Pancreas (tissue), 10 donors: ENCODE measurements at places on chromosomes 5 and 9.

DNA sequence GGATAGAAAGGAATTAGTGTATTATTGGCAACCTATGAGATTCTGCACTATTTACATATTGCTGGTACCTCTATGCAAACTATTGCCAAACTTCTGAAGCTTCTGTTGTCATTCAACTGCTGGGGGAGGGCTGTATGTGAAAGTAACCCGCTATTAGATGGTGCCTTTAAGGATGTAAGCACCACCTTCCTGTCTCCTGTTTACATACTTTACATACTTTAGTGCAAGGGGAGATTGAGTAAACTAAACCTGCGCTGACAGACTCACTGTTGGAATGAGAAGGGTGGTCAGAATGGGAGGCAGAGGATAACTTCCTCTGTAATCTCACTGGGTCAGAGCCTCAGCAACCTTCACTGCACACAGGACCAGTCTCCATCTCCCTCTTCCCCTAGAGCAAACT is 123.8 kb downstream of the NR3C1 start:
- DNase-seq = no peak
- no peak overlapping the region for H3K4me3 ChIP-seq
- H3K27ac ChIP-seq = no peak overlapping the region
- H3K36me3 ChIP-seq = peaks cover 19% of the 10 kb centered on the region
- no peaks in the 10 kb centered on the region for H3K27me3 ChIP-seq

GRCh38 chr9:84140535-84141101 is 160.0 kb downstream of the RMI1 start:
- H3K27me3 ChIP-seq = peaks cover 37% of the 10 kb centered on the region
- H3K27ac ChIP-seq = no peak overlapping the region
- H3K36me3 ChIP-seq = no peaks in the 10 kb centered on the region
- H3K4me3 ChIP-seq = no peak overlapping the region
- DNase-seq = no peak

- no peak overlapping the region for H3K27ac ChIP-seq
- no peak for DNase-seq
- H3K4me1 ChIP-seq = no peaks in the 10 kb centered on the region
- H3K4me3 ChIP-seq = no peak overlapping the region
Measured at GRCh38 chr9:36150574-36151315, 14.2 kb downstream of the GLIPR2 start.

DNA sequence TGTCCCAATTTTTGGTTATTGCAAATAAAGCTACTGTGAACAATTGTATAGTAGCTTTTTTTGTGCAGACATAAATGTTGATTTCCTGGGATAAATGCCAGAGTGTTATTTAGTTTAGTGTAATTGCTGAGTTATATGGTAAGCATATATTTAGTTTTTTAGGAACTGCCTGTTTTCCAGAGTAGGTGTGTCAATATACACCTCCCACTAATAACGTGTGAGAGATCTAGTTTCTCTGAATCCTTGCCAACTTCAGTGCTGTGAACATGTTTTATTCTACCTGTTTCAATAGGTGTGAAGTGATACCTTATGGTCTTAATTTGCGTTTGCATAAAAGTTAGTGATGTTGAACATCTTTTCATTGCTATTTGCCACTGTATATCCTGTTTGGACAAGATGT is 9.1 kb upstream of the OR2S2 start:
- no peaks in the 10 kb centered on the region for H3K4me1 ChIP-seq
- H3K4me3 ChIP-seq = no peak overlapping the region
- peaks cover 11% of the 10 kb centered on the region for H3K27me3 ChIP-seq
- no peak for DNase-seq
- no peak overlapping the region for H3K27ac ChIP-seq

- H3K36me3 ChIP-seq = no peaks in the 10 kb centered on the region
- DNase-seq = no peak
- no peaks in the 10 kb centered on the region for H3K4me1 ChIP-seq
- no peak overlapping the region for H3K4me3 ChIP-seq
Measured at GRCh38 chr9:101269591-101270283, 115.1 kb downstream of the BAAT start.

DNA sequence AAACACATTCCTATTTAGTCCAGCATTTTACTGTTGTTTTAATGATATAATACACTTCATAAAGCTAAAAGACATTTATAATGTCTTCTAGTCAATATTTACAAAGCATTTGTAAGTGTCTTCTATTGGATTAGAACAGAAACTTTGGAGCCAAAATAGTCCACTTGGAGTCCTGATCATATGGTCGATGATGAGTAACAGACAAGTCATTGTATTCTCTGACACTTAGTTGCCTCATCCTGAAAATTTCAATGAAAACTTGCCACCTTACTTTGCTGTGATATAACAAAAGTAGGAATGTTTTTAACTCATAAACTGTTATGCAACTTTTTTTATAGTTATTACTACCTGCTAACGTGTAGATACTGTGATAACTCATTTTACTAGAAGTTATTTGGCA is 132.5 kb downstream of the GABRB2 start:
- no peak for DNase-seq
- H3K36me3 ChIP-seq = no peaks in the 10 kb centered on the region
- H3K4me3 ChIP-seq = no peak overlapping the region
- H3K27me3 ChIP-seq = no peaks in the 10 kb centered on the region
- no peak overlapping the region for H3K27ac ChIP-seq

DNA sequence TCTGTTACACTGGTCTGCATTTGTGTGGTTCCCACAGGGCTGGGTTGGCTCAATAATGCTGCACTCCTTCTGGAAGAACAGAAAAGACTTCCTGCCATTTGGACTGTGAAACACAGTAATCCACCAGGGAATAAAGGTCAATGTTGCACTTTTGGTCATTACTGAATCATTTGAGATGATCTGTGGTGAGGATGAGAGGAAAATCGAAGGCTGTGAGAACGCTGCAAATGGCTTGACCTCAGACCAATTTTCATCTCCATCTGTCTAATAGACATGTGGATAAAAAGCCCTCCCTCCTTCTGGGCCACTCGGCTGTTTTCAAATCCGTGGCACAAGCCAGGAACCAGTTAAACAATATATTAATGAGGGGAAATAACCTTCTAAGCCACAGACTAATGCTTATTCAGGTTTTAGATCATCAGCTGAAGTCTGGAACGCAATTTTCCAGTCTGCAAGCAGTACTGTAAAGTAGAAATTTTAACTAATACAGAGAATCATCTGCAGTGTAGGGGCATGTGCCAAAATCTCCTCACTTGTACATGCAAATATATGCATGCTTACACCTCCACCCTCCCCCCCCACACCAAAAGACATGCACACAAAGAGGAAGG is 20.2 kb downstream of the TLE1 start:
- H3K27me3 ChIP-seq = no peaks in the 10 kb centered on the region
- no peaks in the 10 kb centered on the region for H3K36me3 ChIP-seq
- no peak overlapping the region for H3K4me3 ChIP-seq
- no peaks in the 10 kb centered on the region for H3K4me1 ChIP-seq
- no peak overlapping the region for H3K27ac ChIP-seq

GRCh38 chr5:39800042-39800601 is 375.3 kb upstream of the DAB2 start:
- H3K27ac ChIP-seq = no peak overlapping the region
- no peak for DNase-seq
- H3K36me3 ChIP-seq = no peaks in the 10 kb centered on the region
- H3K4me1 ChIP-seq = no peaks in the 10 kb centered on the region

DNA sequence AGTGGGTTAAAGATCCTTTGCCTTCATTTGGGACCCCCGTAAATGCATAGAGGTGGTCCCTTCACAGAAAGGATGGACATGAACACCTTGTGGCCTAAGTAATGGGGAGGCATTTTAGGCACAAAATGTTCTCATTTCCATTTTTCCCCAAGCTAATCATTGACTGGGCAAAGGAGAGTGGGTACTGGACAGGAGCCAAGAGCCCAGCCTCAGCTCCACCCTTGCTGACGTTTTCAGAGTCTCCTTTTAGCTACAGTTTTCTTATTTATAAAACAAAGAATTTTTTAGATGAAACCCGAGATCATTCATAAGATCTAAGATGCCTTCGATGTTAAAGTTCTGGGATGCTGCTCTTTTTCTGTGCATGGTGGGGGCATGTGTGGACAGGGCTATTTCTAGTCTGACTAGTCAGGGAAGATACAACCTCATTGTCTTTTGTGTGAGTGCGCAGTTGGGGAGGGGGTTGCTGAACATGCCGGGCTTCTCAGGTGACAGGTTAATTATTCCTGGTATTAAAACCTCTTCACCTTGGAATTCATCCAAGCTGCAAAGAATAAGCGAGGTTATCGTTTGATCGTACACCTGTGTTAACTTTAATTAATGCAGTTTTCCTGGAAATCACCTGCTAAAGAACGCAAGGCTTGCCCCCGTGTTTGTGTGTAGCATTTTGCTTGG is 48.4 kb downstream of the ADAMTS16 start:
- no peaks in the 10 kb centered on the region for H3K27me3 ChIP-seq
- H3K27ac ChIP-seq = peak overlapping the region; percentile 23
- no peaks in the 10 kb centered on the region for H3K36me3 ChIP-seq
- no peak overlapping the region for H3K4me3 ChIP-seq
- DNase-seq = no peak
- peaks cover 13% of the 10 kb centered on the region for H3K4me1 ChIP-seq

- no peak for DNase-seq
- no peak overlapping the region for H3K27ac ChIP-seq
- no peaks in the 10 kb centered on the region for H3K36me3 ChIP-seq
- H3K4me3 ChIP-seq = no peak overlapping the region
Measured at GRCh38 chr5:103706939-103707682, 144.5 kb upstream of the NUDT12 start.

GRCh38 chr5:149162401-149163084 is 21.2 kb downstream of the ABLIM3 start:
- H3K27me3 ChIP-seq = no peaks in the 10 kb centered on the region
- H3K36me3 ChIP-seq = no peaks in the 10 kb centered on the region
- DNase-seq = no peak
- H3K4me1 ChIP-seq = no peaks in the 10 kb centered on the region

DNA sequence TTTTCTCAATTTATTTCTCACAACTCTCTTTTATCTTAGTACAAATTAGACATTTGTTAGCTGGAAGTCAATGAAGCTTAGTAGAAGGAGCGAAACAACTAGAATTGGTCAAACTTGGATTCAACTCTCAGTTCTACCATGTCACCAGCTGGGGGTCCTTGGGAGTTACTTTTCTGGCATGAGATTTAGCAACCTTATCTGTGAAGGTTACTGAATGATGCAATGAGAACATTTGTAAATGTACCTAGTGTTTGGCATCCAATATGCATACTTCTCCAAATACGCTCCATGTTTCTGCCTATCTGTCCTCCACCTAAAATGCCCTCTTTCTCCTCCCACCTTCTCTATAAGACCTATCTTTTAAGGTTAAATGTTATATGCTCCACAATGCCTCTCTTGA is 6.3 kb downstream of the HNRNPA0 start:
- peaks cover 50% of the 10 kb centered on the region for H3K4me1 ChIP-seq
- DNase-seq = no peak
- no peaks in the 10 kb centered on the region for H3K36me3 ChIP-seq
- no peaks in the 10 kb centered on the region for H3K27me3 ChIP-seq
